ENCODE measurements at places on chromosomes 1 and 21. TPM values are rescaled to one million over a fixed set of nuclear protein-coding genes. Genes with fewer than 3 reads are reported as not detected.

DNA sequence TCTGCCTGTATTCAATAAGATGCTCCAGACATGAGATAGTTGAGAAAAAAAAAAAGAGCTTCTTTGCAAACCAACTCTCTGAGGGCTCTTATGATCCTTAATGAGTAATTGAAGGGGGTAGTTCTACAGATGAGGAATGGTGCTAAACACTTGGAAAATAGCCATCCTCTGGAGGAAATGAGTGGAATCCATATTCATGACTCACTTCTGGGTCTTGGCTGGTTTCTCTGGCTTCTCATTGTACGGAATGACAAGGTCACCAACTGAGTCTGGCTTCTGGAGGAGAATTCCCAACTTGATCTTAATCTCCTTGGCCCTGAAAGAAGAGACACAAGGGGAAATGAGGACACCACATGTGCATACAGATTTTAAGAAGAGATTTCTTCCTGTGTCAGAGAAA, 34.7 kb downstream of the RGS5 start:
- no peak for DNase-seq

GRCh38 chr21:17858747-17859146, 39.6 kb upstream of the C21orf91 start:
- DNase-seq, result no peak

DNA sequence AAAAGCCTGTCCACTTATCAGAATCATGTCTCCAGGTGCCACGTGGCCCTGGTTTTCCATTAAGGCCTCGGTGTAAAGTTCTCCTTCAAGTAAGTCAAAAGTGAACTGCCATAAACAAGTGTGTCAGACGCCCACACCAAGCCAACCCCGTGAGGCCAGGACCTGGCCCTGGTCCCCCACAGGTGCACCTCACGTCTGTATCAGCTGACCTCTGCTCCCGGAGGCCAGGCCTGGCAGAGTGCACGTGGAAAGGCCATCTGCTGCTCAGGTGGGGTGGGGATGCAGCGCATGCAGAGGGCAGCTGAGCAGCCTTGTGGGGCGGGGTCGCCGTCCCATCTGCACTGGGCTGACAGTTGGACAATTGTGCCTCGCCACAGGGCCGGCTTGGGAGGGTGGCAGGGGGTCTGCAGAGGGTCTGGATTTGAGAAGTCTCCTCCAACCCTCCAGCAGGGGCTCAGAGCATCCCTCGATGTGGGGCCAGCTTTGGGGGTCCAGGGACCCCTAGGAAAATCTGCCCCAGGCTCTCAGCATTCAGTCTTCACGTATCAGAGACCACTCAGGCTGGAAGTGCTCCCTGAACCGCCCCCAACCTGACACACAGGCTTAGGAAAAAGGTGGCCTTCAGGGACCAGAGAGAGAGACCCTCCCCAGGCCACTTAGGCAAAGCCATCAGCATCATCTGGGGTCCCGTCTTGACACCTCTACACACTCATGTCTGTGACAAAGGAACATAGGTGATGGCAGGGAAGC, 3.0 kb downstream of the SLC19A1 start:
- no peak for DNase-seq

The RCSD1 gene
- 12.6 TPM for polyA plus RNA-seq

The ZNF683 gene
- not detected for polyA plus RNA-seq

The SPRR3 gene
- polyA plus RNA-seq, result 0.51 TPM

The OLIG2 gene
- polyA plus RNA-seq, result 0.33 TPM

The TSPAN1 gene
- polyA plus RNA-seq, result 91.5 TPM

Measured in left renal cortex interstitium (tissue), 4 donors.